ENCODE measurements at places on chromosomes 7 and 10. TPM values are rescaled to one million over a fixed set of nuclear protein-coding genes. Genes with fewer than 3 reads are reported as not detected.

The CASTOR2 gene
- total RNA-seq, result 72.4 TPM

The SPDYE2 gene
- total RNA-seq, result 0.50 TPM

The FEZF1 gene
- total RNA-seq, result not detected

The DPYSL4 gene
- 70.1 TPM for total RNA-seq

The TEX36 gene
- not detected for total RNA-seq

The TNKS2 gene
- total RNA-seq, result 44.2 TPM

The ZRANB1 gene
- total RNA-seq, result 34.7 TPM

The PHYHIPL gene
- total RNA-seq, result 163 TPM

The MINDY4 gene
- 18.5 TPM for total RNA-seq

The WDFY4 gene
- total RNA-seq, result 3.6 TPM

The ENO4 gene
- 1.5 TPM for total RNA-seq

The PRLHR gene
- 2.9 TPM for total RNA-seq

The RHOBTB1 gene
- total RNA-seq, result 13.4 TPM

The PLAU gene
- total RNA-seq, result 3.1 TPM

The SPDYE6 gene
- total RNA-seq, result not detected

The CTAGE8 gene
- 0.37 TPM for total RNA-seq

The ADIRF gene
- 41.7 TPM for total RNA-seq

The SEMA3E gene
- total RNA-seq, result 5.1 TPM

The TLX1 gene
- not detected for total RNA-seq

The TUBAL3 gene
- total RNA-seq, result 1.2 TPM

The PAPOLB gene
- 0.57 TPM for total RNA-seq

The PNLIPRP2 gene
- not detected for total RNA-seq

The ETV1 gene
- 43.8 TPM for total RNA-seq

The AOAH gene
- total RNA-seq, result 19.3 TPM

The PLCE1 gene
- total RNA-seq, result 8.5 TPM

The CUL2 gene
- 46.6 TPM for total RNA-seq

The EN2 gene
- total RNA-seq, result 0.16 TPM

The HOXA1 gene
- not detected for total RNA-seq

The LEP gene
- not detected for total RNA-seq

The EBLN1 gene
- not detected for total RNA-seq

The STRIP2 gene
- total RNA-seq, result 18.6 TPM

Measured in dorsolateral prefrontal cortex (tissue), 122 donors.